MCF 10A (cell line): ENCODE measurements at places on chromosomes 7 and 10. TPM values are rescaled to one million over a fixed set of nuclear protein-coding genes. Genes with fewer than 3 reads are reported as not detected.

GRCh38 chr7:37352974-37353948, 95.4 kb downstream of the ELMO1 start:
- H3K4me3 ChIP-seq, result no peak overlapping the region
- peak; percentile 6 for DNase-seq
- H3K36me3 ChIP-seq, result no peaks in the 10 kb centered on the region

DNA sequence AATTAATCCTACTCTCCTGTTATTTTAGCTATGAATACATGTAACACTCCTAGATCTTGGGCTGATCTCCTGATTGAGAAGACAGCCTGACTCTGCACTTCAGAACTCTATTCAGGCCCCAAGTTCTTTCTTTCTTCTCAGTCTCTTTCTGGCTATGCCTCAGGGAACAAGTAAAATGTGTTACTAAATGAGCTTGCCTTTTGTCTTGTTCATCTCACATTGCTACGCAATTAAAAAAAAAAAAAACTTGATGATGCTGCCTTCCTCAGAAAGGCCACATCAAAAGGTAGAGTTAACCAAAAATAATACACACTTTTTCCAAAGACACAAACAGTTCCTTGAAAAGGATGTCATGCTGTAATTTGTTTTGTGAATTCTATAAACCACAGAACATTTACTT, 258.1 kb downstream of the TWIST1 start:
- H3K4me1 ChIP-seq, result peaks cover 26% of the 10 kb centered on the region
- no peak overlapping the region for H3K4me3 ChIP-seq
- H3K36me3 ChIP-seq, result no peaks in the 10 kb centered on the region
- DNase-seq, result no peak

DNA sequence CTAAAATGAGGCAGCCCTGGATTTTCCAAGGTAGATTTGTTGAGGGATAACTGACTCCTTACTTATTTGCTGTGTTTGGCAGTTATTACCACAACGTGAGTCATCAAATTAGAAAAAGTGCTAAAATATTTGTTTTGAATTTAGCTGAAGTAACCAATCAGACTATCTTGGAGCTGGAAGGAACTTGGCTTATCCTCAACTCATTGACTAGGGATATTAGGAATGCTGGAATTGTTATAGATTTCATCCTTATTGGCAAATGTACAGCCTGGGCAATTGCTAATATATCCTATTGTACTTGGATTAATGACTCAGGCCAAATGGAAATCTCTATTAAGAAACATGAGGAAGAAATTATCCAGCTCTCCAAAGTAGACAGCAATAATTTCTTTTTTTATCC, 1189.0 kb upstream of the LRRN3 start:
- H3K4me1 ChIP-seq, result peaks cover 7% of the 10 kb centered on the region
- no peaks in the 10 kb centered on the region for H3K27me3 ChIP-seq

The NME8 gene
- total RNA-seq, result 1.1 and 1.5 TPM in 2 replicates

- H3K27ac ChIP-seq, result no peak overlapping the region
- peak overlapping the region; percentile 62 for H3K4me3 ChIP-seq
- H3K27me3 ChIP-seq, result no peaks in the 10 kb centered on the region
- DNase-seq, result no peak
- H3K4me1 ChIP-seq, result peaks cover 6% of the 10 kb centered on the region
These were observed 859 bp upstream of the CH25H start for GRCh38 chr10:89207801-89208551.

The HYAL4 gene
- total RNA-seq, result not detected in 2 replicates

DNA sequence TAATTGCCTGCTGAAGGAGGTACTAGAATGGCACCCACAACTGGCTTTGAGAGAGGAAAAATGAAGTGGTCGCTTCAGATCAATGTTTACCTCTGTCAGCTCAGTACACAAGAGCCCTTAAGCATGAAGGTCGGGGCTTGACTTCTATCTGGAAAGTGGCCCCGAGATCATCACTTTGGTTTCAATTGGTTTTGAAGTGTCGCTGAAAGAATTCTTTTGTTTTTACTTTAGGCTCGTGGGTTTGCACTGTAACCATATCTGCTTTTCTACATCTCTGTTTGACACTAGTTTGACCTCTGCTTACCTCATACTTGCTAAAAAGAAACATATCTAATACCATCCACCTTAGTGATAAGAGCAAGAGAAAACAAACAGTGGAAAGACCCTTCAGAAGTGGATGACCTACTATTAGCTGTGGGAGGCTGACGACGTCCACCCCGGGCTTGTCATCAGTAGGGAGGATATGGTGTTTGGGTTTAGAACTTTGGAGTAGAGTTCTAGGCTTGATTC, 361.8 kb downstream of the GATA3 start:
- no peak overlapping the region for H3K27ac ChIP-seq
- H3K36me3 ChIP-seq, result no peaks in the 10 kb centered on the region
- H3K4me1 ChIP-seq, result no peaks in the 10 kb centered on the region
- H3K27me3 ChIP-seq, result no peaks in the 10 kb centered on the region
- no peak overlapping the region for H3K4me3 ChIP-seq

The GJC3 gene
- not detected in 2 replicates for total RNA-seq

DNA sequence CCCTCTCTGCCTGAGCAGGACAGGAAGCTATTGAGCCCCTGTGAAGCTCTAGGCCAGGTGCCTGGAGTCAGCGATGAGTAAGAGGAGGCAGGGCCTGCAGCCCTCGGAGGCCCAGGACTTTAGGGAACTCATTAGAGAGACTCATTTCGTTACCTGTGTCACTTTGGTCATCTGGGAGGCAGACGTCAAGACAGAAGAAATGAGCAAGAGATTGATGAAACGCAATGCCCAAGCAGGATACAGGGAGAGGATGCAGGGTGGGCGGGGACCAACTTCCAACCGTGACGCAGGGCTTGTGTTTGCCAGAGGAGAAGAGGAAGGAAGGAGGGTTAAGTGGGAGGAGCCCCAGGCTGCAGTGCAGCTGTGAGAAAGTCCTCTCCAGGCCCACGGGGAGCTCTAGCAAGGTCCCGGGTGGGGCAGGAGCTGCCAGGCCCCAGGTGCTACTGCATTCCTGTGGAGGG, 26.4 kb upstream of the GNA12 start:
- peak; percentile 37 for DNase-seq
- no peak overlapping the region for H3K4me3 ChIP-seq
- H3K4me1 ChIP-seq, result peaks cover 24% of the 10 kb centered on the region
- no peak overlapping the region for H3K27ac ChIP-seq
- no peaks in the 10 kb centered on the region for H3K27me3 ChIP-seq

DNA sequence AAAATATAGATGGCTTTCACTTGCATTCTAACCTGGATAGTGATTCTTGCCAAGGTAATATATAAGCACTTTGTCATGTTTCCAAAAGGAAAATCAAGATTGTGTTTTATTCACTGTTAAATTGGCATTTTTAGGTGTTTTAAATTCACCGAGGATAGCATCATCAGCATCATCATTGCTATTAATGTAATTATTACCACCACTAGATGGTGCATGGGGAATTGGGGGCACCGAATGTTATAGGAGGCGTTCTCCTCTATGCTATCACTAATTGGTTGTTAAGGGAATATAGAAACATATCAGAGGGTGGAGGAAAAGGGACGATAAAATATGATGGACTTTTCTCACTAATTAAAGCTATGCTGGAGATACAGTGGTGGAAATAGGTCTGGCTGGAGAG, 95.5 kb downstream of the CELF2 start:
- H3K27ac ChIP-seq, result no peak overlapping the region
- no peak overlapping the region for H3K4me3 ChIP-seq
- H3K27me3 ChIP-seq, result no peaks in the 10 kb centered on the region
- no peaks in the 10 kb centered on the region for H3K4me1 ChIP-seq
- H3K36me3 ChIP-seq, result no peaks in the 10 kb centered on the region

- peak; percentile 85 for DNase-seq
- H3K4me3 ChIP-seq, result no peak overlapping the region
- peaks cover 16% of the 10 kb centered on the region for H3K4me1 ChIP-seq
- H3K27ac ChIP-seq, result no peak overlapping the region
- no peaks in the 10 kb centered on the region for H3K36me3 ChIP-seq
These were observed 35.0 kb downstream of the LAMB4 start for GRCh38 chr7:108094933-108095710.

GRCh38 chr10:1187151-1187854, 131.1 kb downstream of the WDR37 start:
- peak; percentile 83 for DNase-seq
- H3K4me1 ChIP-seq, result peaks cover 6% of the 10 kb centered on the region
- peaks cover 13% of the 10 kb centered on the region for H3K27me3 ChIP-seq
- no peak overlapping the region for H3K27ac ChIP-seq

The CALN1 gene
- total RNA-seq, result not detected in 2 replicates

The KCNMA1 gene
- 7.5 and 16.4 TPM in 2 replicates for total RNA-seq

DNA sequence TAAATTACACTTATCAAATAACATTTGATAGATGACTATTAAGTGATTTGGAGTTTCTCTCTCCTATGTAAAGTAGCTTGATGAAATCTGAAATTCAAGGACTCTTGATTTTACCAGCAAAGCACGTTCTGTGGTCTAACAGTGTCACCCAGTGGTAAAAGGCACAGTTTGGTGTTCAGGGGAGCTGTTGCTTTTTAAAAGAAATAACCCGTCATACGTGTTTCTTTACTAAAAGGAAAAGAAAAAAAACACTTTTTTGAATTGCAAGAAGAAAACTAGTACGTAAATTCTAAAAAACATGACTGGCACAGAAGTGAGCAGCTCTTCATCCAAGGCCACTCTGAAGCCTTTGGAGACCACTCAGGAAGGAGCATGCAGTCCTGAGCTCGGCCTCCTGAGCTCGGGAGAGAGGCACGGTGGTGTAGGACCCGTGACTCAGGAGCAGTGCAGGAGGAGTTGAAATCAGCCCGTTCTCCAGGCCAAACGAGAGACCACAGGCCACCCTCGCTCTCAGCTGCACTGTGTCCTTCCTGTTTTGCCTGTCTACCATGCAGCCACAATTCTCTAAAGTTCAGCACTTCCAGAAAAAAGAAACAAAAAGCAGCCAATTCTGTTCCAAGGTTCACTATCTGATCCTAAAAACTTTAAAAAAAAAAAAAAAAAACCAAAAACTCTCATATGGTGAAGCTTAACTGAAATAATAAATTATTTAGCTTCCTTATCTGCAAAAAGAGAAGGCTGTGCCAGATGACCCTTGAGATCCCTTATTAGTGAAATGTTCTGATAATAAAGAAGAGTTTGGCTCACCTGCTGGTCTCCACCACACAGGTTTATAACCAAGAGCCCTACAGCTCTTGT, 212.6 kb upstream of the FRMD4A start:
- H3K27me3 ChIP-seq, result no peaks in the 10 kb centered on the region
- no peak overlapping the region for H3K27ac ChIP-seq
- no peak overlapping the region for H3K4me3 ChIP-seq
- no peak for DNase-seq
